ENCODE measurements at places on chromosomes 12 and 14.
A peak's percentile ranks its signal among the peaks of the same experiment; 100 is the strongest.

- no peak for DNase-seq
These were observed 18.3 kb downstream of the VWF start for GRCh38 chr12:6106218-6106617.

- no peak for DNase-seq
These were observed 15.3 kb upstream of the NRXN3 start for GRCh38 chr14:78154827-78155226.

DNA sequence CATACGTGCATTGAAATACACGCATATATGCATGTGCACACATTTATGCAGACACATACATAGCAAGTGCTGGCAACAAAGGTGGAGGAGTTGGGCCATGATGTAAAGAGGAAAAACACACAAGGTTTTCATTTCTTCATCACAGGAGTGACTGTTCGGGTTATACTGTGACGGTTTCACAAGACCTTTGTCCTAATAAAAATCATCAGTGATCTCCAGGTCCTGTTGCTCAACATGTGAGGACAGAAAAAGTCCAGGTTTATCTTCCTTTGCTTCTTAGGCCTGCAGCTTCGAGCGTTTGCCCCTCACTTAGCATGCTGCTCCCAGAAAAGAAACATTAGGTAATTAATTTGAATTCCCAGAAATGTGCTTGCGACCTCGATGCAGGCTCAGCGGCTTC lies 1260.0 kb upstream of the TMEM132C start:
- DNase-seq = no peak

DNA sequence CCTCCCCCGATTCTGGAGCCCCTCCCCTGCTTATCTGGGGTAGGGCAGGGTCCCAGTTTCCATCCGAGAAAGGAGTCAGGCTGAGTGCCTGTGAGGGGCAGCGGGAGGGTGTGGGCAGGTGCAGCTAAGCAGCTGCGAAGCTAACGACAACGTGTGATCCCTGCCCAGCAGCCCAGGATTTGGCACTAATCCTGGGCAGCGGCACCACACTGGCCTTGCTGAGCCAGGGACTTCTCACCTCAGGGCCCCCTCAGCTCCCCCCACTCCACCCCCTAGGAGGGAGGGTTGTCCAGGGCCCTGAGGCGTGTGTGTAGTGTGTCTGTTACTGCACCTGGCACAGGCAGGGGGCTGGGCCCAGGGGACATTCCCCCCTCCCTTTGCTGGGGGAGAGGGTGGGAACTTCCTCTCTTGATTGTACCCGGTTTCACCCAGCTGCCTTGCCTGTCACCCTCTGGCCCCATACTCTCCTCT lies 1.8 kb downstream of the SMIM41 start:
- no peak for DNase-seq

DNA sequence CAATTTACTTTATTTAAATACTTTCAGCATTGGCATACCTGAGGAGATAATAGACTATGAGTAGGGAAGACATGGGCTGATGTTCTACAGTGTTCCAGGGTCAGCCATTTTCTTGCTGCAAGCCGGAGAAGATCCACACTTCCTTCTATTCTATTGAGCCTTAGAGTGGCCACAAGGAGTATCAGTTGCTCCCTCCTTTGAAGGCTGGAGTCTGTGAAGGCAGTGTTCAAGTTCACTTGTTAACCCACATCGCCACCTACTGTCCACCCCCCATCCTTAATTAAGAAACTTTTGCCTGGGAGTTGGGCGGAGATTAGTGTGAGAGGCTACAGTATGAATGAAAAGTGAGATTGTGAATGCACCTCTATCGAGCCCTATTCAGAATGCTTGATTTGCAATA lies 666.6 kb downstream of the NRXN3 start:
- peak; percentile 32 for DNase-seq

DNA sequence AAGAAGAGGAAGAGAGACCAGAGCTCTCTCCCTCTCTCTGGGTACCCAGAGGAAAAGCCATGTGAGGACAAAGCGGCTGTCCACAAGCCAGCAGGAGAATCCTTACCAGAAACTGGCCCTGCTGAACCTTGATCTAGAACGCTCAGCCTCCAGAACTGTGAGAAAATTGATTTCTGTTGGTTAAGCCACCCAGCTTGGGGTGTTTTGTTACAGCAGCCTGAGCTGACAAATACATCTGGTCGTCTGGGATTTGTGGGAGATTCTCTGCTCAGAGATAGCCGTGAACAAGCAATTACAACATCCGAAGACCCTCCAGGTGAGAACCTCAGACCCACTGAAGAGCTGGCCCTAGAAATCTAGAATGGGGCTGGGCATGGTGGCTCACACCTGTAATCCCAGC lies 6.5 kb upstream of the PRIMA1 start:
- DNase-seq = no peak

- DNase-seq = no peak
These were observed 108.5 kb upstream of the MAX start for GRCh38 chr14:65210822-65211182.

DNA sequence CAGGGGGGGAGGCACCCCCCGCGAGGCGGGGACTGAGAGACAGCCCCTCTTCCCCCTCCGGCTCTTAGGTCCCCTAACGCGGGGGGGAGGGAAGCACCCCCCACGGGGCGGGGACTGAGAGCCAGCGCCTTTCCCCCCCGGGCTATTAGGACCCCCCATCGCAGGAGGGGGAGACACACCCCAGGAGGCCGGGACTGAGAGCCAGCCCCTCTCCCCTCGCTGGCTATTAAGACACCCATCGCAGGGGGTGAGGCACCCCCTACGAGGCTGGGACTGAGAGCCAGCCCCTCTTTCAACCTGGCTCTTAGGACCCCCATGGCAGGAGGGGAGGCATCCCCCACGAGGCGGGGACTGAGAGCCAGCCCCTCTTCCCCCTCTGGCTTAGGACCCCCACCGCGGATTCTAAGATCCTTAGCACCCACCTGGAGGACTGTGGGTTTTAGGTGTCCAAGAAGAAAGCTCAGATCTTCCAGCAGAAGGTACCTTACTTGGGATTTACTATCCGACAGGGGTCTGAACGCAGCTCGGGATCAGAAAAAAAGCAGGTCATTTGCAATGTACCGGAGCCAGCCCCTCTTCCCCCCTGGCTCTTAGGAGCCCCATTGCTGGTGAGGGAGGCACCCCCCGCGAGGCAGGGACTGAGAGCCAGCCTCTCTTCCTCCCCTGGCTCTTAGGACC lies 197.8 kb upstream of the PZP start:
- DNase-seq = no peak

- DNase-seq = no peak
These were observed 26.8 kb downstream of the ANKS1B start for GRCh38 chr12:99957866-99958466.

DNA sequence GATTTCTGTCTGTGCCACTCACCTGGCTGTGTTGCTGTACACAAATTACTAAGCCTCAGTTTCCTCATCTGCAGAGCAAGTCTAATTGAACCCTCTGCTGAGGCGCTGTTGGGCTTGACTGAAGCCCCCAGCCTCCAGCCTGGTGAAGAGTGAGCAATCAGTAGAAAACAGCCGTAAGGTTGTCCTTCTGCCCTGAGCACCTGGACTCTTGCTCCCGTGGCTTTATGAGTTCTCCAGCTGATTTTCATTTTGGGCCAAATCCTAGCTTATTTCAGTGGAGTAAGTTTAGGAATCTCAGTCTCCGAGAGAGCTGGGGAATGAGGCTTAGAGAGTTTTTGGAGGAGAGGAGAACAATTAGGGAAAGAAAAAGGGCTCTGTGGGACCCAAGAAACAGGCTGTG lies 133.9 kb upstream of the EVL start:
- DNase-seq = no peak

DNA sequence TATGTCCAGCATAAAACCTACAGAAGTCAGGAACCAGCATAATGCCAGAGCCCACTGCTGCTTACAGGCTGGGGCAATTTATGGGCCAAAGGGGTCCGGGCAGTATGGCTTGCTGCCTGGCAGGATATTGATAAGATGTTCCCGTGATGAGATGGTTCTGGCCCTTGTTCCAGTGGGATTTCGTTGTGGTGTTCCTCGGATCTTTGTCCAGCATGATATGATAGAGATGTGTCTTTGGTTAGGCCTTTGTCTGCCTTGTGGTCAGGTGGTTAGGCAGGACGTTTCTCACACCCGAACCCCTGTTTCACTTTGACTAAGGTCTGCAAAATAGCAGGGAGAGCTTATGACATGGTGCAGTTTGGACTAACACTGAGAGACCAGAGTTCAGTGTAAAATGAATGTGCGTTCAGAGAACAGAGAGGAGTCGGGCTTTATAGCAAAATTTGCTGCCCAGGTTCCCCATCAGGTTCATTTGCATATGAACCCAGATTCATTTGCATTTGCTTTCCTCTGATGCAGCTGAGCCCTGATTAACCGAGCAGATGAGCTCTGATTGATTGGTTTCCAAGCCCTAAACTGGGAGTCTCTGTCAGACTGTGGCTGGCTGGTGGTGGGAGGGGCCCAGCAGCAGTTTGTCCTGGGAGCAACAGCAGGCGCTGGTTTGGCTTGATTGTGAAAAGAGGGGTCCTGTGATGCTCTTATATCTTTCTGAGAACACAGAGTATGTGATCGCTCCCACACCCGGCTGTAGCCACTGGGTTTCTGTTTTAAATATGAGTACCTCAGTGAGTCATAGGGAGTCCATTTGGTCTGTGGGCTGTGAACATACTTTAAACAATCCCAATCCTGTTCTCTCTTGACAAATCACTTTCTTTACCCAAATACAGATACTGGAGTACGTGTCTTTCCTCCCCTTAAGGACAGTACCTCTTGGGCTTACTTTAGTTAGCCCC lies 156.3 kb upstream of the PZP start:
- no peak for DNase-seq

GRCh38 chr12:68565391-68565903 lies 45.3 kb upstream of the RAP1B start:
- peak; percentile 89 for DNase-seq

GRCh38 chr12:75996861-75997447 lies 34.6 kb downstream of the PHLDA1 start:
- no peak for DNase-seq
